Activated B cell treated with CpG ODN at 0.5 μM for 24 hours (primary cell): ENCODE measurements at places on chromosomes 4 and X. TPM values are rescaled to one million over a fixed set of nuclear protein-coding genes. Genes with fewer than 3 reads are reported as not detected.

- no peak for DNase-seq
These were observed 83.5 kb upstream of the PLAC1 start for GRCh38 chrX:134741746-134742145.

- DNase-seq = no peak
These were observed 117.4 kb upstream of the GRPR start for GRCh38 chrX:16005917-16006316.

DNA sequence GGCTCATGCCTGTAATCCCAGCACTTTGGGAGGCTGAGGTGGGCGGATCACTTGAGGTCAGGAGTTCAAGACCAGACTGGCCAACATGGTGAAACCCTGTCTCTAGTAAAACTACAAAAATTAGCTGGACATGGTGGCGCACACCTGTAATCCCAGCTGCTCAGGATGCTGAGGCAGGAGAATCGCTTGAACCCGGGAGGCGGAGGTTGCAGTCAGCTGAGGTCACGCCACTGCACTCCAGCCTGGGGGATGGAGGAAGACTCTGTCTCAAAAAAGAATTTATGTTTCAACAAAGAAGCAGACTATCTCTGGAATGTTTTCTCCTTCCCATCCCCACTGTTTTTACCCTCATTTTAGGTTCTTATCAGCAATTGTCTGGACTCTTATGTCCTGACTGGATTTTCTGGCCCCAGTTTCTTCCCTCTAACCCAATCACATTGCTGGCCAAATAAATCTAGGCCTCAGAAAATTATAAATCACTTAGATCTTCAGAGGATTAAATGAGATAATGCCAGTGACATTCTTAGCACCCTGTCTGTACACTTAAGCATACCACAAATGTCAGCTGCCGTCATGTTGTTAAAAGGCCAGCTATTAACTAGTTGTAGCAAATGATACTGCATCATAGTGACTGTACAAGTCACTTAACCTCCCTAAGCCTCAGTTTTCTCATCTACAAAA lies 44.9 kb upstream of the PRSS48 start:
- no peak for DNase-seq

- no peak for DNase-seq
These were observed 513 bp downstream of the NHSL2 start for GRCh38 chrX:71910986-71911730.

DNA sequence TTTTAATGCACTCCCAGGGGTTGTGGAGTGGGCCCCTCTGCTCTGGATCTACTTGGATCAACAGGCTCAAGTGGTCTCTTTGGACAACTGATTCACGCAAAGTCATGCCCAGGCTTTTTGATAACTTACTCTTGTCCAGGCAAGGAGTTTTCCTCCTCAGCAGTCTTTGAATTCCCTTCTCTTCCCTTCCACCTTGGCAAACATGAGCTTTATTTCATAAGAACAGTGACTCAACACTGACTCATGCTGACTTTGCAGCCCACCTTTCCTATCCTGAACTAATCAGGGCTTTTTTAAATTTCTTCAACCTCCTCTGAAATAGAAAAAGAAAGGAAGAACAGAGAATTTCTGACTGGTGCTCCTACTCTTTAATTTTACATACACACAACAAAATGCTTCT lies 132.1 kb upstream of the LDB2 start:
- DNase-seq = no peak

- no peak for DNase-seq
These were observed 110.9 kb downstream of the SLC39A8 start for GRCh38 chr4:102234243-102234838.

- DNase-seq = no peak
These were observed 302.8 kb downstream of the KCNIP4 start for GRCh38 chr4:21645776-21646175.

The GPR143 gene
- not detected in 2 replicates for total RNA-seq

- no peak for DNase-seq
These were observed 174.6 kb upstream of the NRK start for GRCh38 chrX:105647749-105648148.

The DCAF8L1 gene
- not detected in 2 replicates for total RNA-seq

DNA sequence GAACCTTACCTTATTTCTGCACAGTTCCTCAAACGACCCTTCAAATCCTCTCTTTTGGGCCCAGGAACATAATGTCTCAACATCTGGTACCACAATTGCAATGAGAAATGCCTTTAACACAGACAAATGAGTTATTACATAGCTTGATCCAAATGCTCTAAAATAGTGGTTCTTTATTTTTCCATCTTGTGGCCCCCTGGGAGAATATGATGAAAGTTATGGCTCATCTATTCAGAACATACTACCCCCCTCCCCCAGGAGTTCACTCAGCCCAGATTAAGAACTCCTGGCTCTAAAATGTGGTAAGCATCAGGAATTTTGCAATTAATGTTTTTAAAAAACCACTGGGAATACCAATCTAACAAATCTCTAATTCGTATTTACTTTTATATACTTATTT lies 23.9 kb upstream of the CENPU start:
- no peak for DNase-seq

DNA sequence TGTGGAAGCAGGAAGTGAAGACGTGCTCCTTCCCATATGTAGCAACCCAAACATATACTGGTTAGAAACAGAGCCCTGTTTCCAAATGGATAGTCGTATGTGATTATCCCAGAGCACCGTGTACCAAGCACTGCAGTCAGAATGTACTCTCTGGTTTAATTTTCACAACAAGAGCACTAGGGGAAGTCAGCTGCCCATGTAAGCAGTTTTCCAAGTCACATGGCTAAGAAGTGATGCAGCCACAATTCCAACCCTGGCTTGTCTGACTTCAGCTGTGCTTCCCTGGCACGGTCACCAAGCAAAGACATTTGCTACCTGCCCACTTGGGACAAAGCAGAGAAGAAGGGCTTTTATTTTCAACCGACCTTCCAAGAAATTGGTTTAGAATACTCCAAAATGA lies 28.2 kb upstream of the CEP135 start:
- DNase-seq = no peak

- no peak for DNase-seq
These were observed 96.2 kb upstream of the ATP6AP2 start for GRCh38 chrX:40484408-40485091.

DNA sequence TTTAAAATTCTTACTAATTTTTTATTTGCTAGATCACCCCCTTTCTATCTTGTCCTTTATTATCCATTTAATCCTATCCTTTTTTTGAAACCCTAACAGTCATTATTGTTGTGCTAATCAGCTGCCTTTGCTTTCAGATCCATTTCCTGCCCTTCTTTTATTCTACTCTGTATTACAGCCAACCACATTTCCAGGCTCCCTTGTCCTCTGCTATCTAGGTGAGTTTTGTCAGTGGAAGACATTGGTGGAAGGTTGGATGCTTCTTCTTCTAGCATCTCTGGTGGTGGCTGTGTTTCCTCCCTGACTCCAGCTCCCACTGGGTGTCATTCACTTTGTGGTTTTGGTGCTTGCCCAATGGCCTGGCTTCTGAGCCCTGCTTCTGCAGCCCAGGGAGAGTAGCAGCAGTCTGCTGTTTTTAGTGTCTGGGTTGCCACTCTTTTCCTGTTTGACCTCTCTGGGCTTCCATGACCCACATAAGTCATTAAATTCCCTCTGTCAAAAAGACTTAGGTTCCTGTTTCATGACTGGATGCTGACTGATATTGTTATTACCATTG lies 225.2 kb upstream of the PGRMC2 start:
- no peak for DNase-seq

The JADE1 gene
- 26.2 and 29.2 TPM in 2 replicates for total RNA-seq

- no peak for DNase-seq
These were observed 1.2 kb upstream of the CDK16 start for GRCh38 chrX:47217121-47217851.

The OTUD6A gene
- total RNA-seq = not detected in 2 replicates

- DNase-seq = no peak
These were observed 96.1 kb downstream of the AFF1 start for GRCh38 chr4:87030755-87031441.

DNA sequence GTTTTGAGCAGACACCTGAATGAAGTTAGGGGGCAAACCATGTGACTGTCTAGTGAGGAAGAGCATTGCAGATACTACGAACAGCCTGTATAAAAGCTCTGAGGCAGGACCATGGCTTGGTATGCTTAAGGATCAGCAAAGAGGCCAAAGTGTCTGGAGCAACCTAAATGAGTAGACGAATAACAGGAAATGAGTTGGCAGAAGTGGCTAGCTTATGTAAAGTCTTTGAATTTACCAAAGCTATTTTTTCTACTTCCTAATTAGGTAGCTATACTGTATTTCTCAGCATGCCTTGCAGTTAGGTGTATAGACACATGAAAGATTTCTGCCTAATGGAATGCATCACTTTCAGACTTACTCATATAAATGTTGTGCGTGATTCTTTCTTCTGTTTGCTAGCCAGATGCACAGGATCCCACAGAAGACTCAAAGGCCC lies 9.3 kb upstream of the GPRIN3 start:
- DNase-seq = no peak
